ENCODE measurements at places on chromosomes 1 and 21. TPM values are rescaled to one million over a fixed set of nuclear protein-coding genes. Genes with fewer than 3 reads are reported as not detected.

The DYNLT4 gene
- total RNA-seq, result 0.39 TPM

The MAP3K21 gene
- total RNA-seq, result 3.7 TPM

The TOE1 gene
- 21.9 TPM for total RNA-seq

The IL19 gene
- total RNA-seq, result 0.27 TPM

The SH2D1B gene
- total RNA-seq, result 0.15 TPM

GRCh38 chr1:32770741-32771548 lies 46.2 kb downstream of the YARS1 start:
- no peak overlapping the region for H3K4me3 ChIP-seq
- no peak for DNase-seq
- peaks cover 3% of the 10 kb centered on the region for H3K4me1 ChIP-seq
- no peaks in the 10 kb centered on the region for H3K36me3 ChIP-seq
- H3K27me3 ChIP-seq, result no peaks in the 10 kb centered on the region

- DNase-seq, result no peak
- H3K36me3 ChIP-seq, result peaks cover 2% of the 10 kb centered on the region
- no peak overlapping the region for H3K27ac ChIP-seq
- H3K27me3 ChIP-seq, result no peaks in the 10 kb centered on the region
- H3K4me3 ChIP-seq, result no peak overlapping the region
Measured at GRCh38 chr1:247421074-247421473, 5.1 kb downstream of the NLRP3 start.

GRCh38 chr1:205680073-205680851 lies at the start of gene SLC45A3:
SLC45A3 (minus strand) TSS chr1:205680509; CDS start chr1:205664656, 15,853 bp downstream.
- no peaks in the 10 kb centered on the region for H3K27me3 ChIP-seq
- H3K36me3 ChIP-seq, result peaks cover 3% of the 10 kb centered on the region
- H3K4me1 ChIP-seq, result peaks cover 37% of the 10 kb centered on the region
- H3K27ac ChIP-seq, result peak within 1 kb of the TSS; percentile 62

DNA sequence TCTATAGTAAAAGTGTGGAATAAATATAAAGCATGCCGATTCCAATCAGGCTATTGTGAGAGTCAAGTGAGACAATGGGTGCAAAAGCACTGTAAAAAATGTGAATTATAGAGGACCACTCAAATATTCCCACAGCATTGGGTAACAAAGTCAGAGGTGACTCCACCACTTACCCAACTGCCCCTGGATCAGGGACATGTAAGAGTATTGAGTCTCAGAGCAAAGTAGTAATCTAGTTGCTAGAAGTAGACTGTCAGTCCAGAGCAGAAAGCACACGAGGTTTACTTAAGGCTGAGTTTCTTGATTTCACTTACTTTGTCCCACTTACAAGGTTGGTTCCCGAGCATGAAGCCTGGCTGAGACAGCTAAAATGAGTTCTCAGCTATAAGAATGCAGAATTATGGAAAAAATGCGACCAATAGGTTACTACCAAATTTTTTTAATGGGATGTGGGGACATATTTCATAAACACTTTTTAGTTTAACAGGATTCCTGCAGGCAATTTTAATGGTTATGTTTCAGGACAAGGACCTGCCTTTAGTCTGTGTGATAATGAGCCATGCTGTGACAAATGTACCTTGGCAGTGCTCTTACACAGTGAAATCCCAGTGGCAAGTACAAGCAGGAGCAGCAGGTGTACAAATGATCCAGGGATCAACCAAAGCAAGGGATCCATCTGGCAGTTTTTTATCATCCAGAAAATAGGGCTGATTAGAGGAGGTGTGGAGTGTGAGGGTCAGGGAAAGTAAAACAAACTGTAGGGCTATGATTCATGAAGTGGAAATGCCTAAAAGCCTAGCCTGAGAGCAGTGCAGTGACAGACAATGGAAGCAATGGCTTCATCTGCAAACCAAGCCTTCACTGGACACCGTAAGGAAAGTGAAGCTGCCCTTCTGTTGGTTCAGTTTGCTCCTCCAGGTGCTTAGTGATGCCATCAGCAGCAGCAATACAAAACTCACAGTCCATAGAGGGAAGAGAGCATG lies 156.2 kb upstream of the SPAG17 start:
- no peak for DNase-seq
- no peaks in the 10 kb centered on the region for H3K4me1 ChIP-seq
- H3K4me3 ChIP-seq, result no peak overlapping the region
- no peaks in the 10 kb centered on the region for H3K27me3 ChIP-seq

DNA sequence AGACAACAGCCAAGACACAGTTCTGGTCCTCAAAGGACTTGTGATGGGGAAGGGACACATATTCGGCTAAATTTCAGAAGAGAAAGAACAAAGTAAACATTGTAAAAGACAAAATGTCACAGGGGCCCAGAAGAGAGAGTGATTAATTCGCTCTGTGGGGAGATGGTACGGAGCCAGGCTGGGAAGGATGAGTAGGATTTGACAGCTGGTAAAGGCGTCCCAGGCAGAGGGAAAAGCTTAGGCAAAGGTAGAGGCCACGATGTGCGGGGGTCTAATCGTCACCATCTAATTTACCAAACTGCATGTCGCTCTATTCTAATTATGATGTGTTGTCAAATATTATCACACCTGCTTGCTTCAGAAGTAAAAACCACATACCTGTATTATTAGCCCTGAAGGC lies 17.3 kb upstream of the EFNA1 start:
- H3K27me3 ChIP-seq, result no peaks in the 10 kb centered on the region
- no peaks in the 10 kb centered on the region for H3K36me3 ChIP-seq
- H3K27ac ChIP-seq, result no peak overlapping the region
- DNase-seq, result no peak
- H3K4me1 ChIP-seq, result no peaks in the 10 kb centered on the region

- H3K4me3 ChIP-seq, result no peak overlapping the region
- no peaks in the 10 kb centered on the region for H3K27me3 ChIP-seq
- no peak for DNase-seq
- H3K36me3 ChIP-seq, result peaks cover 15% of the 10 kb centered on the region
- H3K27ac ChIP-seq, result no peak overlapping the region
Measured at GRCh38 chr21:41920476-41920875, 33.3 kb downstream of the C2CD2 start.

- H3K4me3 ChIP-seq, result no peak overlapping the region
- no peaks in the 10 kb centered on the region for H3K36me3 ChIP-seq
- DNase-seq, result no peak
Measured at GRCh38 chr21:18602711-18603110, 199.1 kb upstream of the TMPRSS15 start.

- no peak overlapping the region for H3K27ac ChIP-seq
- no peaks in the 10 kb centered on the region for H3K27me3 ChIP-seq
- no peaks in the 10 kb centered on the region for H3K4me1 ChIP-seq
- no peaks in the 10 kb centered on the region for H3K36me3 ChIP-seq
- no peak overlapping the region for H3K4me3 ChIP-seq
- no peak for DNase-seq
Measured at GRCh38 chr1:77271852-77272580, 9.8 kb upstream of the AK5 start.

GRCh38 chr1:190453550-190453949 lies 24.1 kb downstream of the BRINP3 start:
- no peaks in the 10 kb centered on the region for H3K27me3 ChIP-seq
- H3K4me3 ChIP-seq, result no peak overlapping the region
- H3K36me3 ChIP-seq, result no peaks in the 10 kb centered on the region
- DNase-seq, result no peak
- no peaks in the 10 kb centered on the region for H3K4me1 ChIP-seq

DNA sequence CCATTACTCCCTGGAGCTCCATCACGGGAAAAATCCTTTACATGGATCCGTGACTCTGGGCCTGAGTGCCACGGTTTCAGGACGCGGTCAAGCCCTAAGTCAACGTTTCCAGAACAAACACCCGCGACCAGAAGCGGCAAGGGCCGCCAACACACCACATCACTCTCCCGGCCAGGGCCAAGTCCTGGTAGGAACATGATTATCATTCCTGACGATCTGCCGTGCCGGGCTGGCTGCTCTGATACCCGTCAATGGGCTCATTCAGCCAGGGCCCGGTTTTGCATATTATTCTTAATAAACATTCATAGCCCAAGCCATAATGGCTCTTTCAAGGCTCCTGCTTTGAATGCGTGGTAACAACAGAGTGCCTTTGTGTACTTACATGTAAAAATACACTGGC lies 44.6 kb upstream of the SIM2 start:
- no peaks in the 10 kb centered on the region for H3K4me1 ChIP-seq
- H3K27ac ChIP-seq, result no peak overlapping the region
- H3K4me3 ChIP-seq, result no peak overlapping the region
- no peaks in the 10 kb centered on the region for H3K36me3 ChIP-seq
- DNase-seq, result no peak

GRCh38 chr1:221925947-221926346 lies 184.1 kb upstream of the DUSP10 start:
- no peaks in the 10 kb centered on the region for H3K27me3 ChIP-seq
- H3K27ac ChIP-seq, result no peak overlapping the region
- DNase-seq, result no peak
- no peaks in the 10 kb centered on the region for H3K4me1 ChIP-seq
- H3K4me3 ChIP-seq, result no peak overlapping the region

GRCh38 chr1:111222308-111223125 lies 5.0 kb upstream of the CHI3L2 start:
- DNase-seq, result peak; percentile 83
- H3K36me3 ChIP-seq, result no peaks in the 10 kb centered on the region
- no peak overlapping the region for H3K4me3 ChIP-seq

DNA sequence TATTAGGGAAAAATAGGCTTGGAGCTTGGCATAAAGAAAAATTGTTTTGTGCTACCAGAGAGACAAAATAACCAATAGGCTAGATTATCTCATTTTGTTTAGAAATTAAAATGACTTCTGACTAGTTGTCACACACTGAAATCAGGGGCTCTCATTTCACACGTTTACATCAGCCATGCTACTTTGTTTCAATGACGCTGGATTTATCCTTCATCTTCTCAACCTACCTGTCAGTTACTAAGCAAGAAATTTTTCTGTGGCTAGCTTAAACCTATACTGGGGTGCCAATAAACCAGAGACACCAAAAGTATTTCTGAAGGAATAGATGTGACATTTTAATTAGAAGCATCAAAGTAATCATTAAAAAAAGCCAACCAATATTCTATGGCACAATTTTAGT lies 518.1 kb upstream of the NR5A2 start:
- no peak overlapping the region for H3K4me3 ChIP-seq
- no peak for DNase-seq
- H3K27me3 ChIP-seq, result no peaks in the 10 kb centered on the region
- peaks cover 21% of the 10 kb centered on the region for H3K4me1 ChIP-seq
- no peaks in the 10 kb centered on the region for H3K36me3 ChIP-seq

GRCh38 chr1:161258439-161259344 lies at the start of gene PCP4L1:
PCP4L1 (plus strand) TSS chr1:161258745; CDS start chr1:161258975, 230 bp downstream.
- DNase-seq, result peak; percentile 55
- no peaks in the 10 kb centered on the region for H3K36me3 ChIP-seq
- H3K27me3 ChIP-seq, result peaks cover 39% of the 10 kb centered on the region
- H3K27ac ChIP-seq, result no peak within 1 kb of the TSS
- H3K4me1 ChIP-seq, result peaks cover 18% of the 10 kb centered on the region
- H3K4me3 ChIP-seq, result peak within 1 kb of the TSS; percentile 61

- H3K4me3 ChIP-seq, result no peak overlapping the region
- H3K27me3 ChIP-seq, result no peaks in the 10 kb centered on the region
- DNase-seq, result no peak
- H3K27ac ChIP-seq, result no peak overlapping the region
- H3K4me1 ChIP-seq, result no peaks in the 10 kb centered on the region
Measured at GRCh38 chr1:116491700-116492357, 79.0 kb downstream of the CD58 start.

DNA sequence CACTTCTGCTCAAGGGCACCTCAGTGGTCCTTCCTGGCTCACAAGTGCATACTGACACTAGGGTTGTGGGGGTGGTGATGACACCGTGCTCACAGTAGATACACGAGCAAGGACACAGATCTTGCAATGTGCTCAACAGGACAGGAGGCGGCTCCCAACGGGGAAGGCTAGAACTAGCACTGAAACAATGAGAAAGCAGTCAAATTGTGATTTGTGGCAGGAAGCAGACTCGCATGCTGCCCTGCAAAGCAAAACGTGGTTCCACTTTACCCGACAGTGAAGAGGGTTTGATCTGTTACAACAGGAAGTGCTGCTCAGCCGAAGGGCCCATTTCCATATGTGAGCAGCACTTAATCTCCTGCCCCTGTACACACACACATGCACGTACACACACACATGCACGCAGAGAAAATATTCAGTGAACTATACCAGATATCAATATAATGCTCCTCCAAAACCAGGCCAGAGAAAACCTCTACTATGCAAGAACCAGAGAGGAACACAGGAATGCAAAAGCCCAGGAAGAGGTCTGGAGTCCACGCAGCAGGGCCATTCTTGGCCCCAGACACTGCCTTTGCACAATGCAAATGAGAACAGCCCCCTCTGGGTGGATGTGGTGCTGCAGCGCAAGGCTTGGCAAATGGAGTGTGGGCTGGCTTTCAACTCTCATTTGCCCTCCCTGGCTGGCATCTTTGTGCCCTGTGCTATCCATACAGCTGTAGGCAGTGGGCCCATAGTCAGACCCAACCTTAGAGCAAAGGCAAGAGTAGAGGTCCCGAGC lies 47.1 kb downstream of the KANK4 start:
- no peaks in the 10 kb centered on the region for H3K36me3 ChIP-seq
- no peaks in the 10 kb centered on the region for H3K27me3 ChIP-seq
- H3K4me3 ChIP-seq, result no peak overlapping the region
- peaks cover 10% of the 10 kb centered on the region for H3K4me1 ChIP-seq

DNA sequence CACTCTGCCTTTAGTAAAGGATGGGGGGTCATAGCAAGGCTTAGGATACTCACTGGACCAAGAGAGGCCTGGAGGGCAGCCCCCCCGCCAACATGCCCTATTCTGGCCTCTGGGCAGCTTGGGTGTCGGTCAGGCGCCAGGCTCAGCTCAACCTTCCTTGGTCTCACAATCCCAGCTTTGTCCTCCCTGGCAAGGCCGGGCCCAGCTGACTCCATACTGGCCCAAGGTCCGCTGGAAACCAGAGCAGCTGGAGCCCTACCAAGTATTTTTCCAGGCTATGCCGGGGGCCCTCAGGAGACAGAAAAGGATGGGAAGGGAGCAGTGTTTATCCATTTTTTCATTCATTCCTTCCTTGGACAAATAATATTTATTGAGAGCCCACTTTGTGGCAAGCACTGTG lies 6.2 kb downstream of the FBXO2 start:
- H3K4me1 ChIP-seq, result peaks cover 14% of the 10 kb centered on the region
- no peaks in the 10 kb centered on the region for H3K27me3 ChIP-seq
- H3K27ac ChIP-seq, result no peak overlapping the region

DNA sequence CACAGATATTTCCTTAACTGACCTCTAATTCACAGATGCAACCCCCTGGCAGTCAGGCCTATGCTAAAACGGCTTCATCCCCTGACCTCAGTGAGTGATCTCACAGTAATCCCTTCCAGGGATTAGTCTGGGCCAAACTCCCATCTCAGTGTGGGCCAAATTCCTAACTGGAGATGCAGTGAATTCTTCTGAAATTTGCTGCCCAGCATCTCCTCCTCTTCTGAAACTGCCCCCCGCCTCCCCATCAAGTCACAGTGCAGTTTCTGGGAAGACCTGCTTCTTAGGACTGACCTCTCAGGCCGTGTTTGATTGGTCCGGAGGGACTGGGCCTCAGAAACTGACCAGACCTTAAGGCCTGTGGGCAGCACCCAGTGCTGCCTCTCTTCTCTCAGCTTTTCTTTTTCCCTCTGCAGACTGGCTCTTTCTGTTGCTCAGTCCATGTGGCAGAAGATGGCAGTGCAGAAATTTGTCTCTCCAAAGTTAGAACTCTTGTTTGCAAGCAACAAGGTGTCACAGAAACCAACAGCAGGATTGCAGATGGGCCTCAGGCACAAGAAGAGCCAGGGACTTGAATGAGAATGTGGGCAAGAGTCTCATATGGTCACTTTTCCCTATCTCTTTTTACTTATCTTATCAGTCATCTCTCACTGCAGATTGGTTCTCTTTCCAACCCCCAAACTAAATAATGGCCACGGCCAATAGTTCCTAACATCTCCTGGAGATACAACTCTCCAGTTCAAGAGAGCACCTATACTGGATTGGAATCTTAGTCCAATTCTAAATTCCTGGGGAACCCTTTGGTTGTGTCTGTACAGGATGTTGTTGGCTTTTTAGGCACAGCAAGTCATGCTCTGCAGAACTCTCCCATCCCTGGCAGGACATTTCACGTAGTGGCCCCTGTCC lies 95.5 kb upstream of the RALGPS2 start:
- H3K4me3 ChIP-seq, result no peak overlapping the region
- H3K36me3 ChIP-seq, result no peaks in the 10 kb centered on the region
- DNase-seq, result no peak
- H3K27me3 ChIP-seq, result no peaks in the 10 kb centered on the region

All from B cell (primary cell).